HT-29 (cell line): ENCODE measurements at places on chromosomes 4 and X. TPM values are rescaled to one million over a fixed set of nuclear protein-coding genes. Genes with fewer than 3 reads are reported as not detected.

GRCh38 chr4:34721835-34722234 is 1522.5 kb downstream of the ARAP2 start:
- no peak for DNase-seq

DNA sequence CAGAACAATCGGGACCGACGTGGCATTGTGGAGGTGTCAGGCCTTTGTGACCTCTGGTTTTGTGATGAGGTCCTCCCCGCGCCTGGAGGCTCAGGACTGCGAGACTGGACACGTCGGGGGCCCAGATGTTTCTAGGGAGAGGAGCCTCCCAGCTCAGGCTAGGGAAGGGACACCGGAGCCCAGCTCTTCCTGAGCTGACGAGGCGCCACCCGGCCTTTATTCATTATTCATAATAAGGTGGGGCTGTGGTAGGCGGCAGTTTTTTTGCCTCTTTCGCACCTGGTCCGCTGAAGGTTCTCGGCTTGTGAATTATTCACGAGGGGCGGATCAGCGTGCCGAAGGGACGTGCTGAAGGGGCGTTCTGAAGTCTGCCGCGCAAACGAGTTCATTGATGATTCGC is 2.3 kb upstream of the UBA1 start:
- peak; percentile 56 for DNase-seq

GRCh38 chr4:74671080-74671698 is 123.1 kb downstream of the BTC start:
- DNase-seq, result peak; percentile 94

- no peak for DNase-seq
These were observed 2.1 kb downstream of the NSD2 start for GRCh38 chr4:1873291-1873690.

DNA sequence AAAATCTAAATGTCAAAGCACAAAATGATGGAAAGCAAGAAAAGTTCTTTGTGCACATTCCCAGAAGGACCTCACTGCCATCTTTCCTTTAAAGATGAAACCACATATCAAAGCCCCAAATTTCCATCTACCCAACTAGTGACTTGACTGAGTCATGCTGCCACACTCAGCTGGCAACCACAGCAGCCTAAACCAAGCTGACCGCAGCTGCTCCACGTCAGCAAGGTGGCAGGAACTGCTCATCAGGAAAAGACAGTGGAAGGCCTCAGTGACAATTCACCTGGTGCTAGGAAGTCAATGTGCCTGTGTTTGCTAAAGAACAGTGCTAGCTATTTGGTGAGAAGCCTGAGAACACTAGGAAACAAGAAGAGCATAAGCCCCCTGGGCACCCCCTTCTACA is 26.1 kb downstream of the ACOX3 start:
- DNase-seq, result no peak

- no peak for DNase-seq
These were observed 152.2 kb downstream of the REPS2 start for GRCh38 chrX:17098516-17099247.

- no peak for DNase-seq
These were observed 152.7 kb upstream of the AADAT start for GRCh38 chr4:170242471-170242870.

GRCh38 chr4:76614589-76614988 is 179.6 kb downstream of the SHROOM3 start:
- DNase-seq, result no peak

- peak; percentile 80 for DNase-seq
These were observed 122.2 kb downstream of the SHROOM4 start for GRCh38 chrX:50691820-50692219.

GRCh38 chr4:124090021-124090420 is 622.5 kb downstream of the ANKRD50 start:
- DNase-seq, result no peak

GRCh38 chrX:79140731-79141130 is 3.8 kb upstream of the GPR174 start:
- DNase-seq, result peak; percentile 15

- no peak for DNase-seq
These were observed 50.4 kb upstream of the PAGE5 start for GRCh38 chrX:55169782-55170181.

The RENBP gene
- total RNA-seq, result 0.08 and 0.91 TPM in 2 replicates

The EDNRA gene
- not detected in 2 replicates for total RNA-seq

The FAM114A1 gene
- 6.2 and 8.8 TPM in 2 replicates for total RNA-seq

The HTATSF1 gene
- total RNA-seq, result 60.7 and 66.4 TPM in 2 replicates

The MID1 gene
- 5.5 and 5.7 TPM in 2 replicates for total RNA-seq

The PAGE5 gene
- 0.57 TPM in 1 of 2 replicates, not detected in the other for total RNA-seq
